CD4-positive, alpha-beta T cell treated with Interleukin-2 at 100 ng/mL for 4 hours (primary cell): ENCODE measurements at places on chromosomes 16 and 17.

- DNase-seq = peak; percentile 90
These were observed 1.5 kb upstream of the FBXL19 start for GRCh38 chr16:30921748-30922419.

GRCh38 chr16:24491731-24492130 is 47.6 kb upstream of the RBBP6 start:
- no peak for DNase-seq

DNA sequence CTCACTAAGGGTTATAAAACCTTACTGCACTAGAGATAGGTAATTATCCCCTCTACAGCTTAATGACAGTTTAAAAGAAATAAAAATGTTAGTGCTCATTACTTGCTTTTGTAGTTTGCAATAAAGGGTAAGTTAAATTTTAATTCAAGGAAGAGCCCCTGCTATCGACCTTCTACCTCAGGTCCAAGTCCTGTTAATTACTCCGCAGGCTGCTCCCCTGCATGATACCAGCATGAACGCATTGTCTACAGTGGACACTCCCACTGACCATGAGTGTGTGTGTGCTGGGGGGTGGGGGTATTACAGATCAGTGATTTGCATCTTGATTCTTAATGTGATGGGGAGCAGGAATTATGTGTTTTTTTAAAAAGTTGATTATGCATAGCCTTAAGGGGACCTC is 103.1 kb downstream of the AATF start:
- DNase-seq = no peak

DNA sequence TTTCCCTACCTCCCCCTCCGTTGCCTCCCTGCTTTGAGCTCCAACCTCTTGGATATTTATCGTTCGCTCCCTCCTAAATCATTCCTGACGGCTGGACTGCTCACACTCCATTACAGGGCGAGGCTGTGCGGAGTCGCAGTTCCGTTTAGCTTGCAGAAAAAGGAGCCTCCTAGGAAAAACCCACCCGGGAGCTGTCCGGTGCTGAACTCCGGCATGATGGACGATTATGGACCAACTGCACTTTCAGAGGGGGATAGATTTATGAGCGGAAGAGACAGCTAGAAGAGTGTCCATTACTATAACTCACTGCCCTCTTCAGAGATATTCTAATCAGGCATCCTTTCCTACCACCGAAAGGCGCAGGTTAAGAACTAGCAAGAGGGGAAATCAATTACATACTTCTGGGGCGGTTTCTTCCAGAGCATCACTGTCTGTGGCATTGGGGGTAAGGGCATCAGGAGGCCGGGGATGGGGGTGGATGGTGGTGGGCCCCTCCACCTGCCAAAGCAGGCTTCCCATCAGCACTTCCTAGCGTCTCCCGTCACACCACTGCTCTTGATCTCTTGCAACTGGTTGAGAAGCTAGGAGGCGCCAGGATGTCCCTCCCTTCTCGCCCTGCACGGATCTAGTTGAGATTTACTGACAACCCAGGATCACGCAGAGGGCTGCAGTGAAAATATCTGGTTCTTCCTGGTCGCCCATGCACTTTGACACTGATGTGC is 251.2 kb downstream of the ENGASE start:
- DNase-seq = no peak

DNA sequence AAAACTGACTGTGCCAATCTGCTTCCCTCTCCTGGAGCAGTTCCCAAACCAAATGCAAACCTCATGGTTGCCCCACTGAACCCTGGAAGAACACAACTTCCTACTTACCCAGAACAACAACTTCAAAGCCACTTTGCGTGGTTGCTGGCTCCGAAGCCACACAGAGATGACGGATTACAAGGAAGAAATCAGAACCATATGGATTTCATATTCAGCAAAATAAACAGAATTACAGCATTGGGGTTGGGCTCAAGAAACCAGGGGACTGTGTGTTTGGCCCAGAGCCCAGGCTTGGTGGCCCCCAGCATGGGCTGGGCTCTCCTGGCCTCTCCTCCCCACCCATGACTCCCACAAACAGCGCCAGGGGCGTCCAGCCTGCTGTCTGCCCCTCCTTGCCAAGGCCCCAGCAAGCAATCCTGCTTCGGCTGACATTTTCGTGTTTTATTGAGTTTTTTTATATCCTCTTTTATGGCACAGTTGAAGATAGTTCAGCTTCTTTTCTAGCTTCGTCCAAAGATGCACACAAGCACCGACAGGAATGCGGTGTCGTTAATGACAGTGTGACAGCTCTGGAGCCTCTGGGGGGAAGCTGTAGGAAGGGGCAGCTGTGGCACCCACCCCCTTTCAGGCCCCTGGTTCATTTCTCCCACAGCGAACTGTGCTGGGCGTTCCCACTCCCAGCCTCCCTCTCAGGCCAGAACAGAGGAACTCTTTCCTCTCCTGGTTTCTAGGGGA is 137.1 kb downstream of the GAS7 start:
- DNase-seq = no peak

- no peak for DNase-seq
These were observed 393 bp downstream of the RNF166 start for GRCh38 chr16:88705801-88706228.

GRCh38 chr17:43027091-43028032 is 2.3 kb downstream of the RND2 start:
- DNase-seq = no peak

GRCh38 chr16:70582280-70582978 is 58.8 kb downstream of the SF3B3 start:
- no peak for DNase-seq

GRCh38 chr16:705431-706188 is at the start of gene FBXL16:
TSS of gene FBXL16 (minus strand) at chr16:705801. CDS start at chr16:697405, 8,396 bp downstream.
- DNase-seq = no peak

DNA sequence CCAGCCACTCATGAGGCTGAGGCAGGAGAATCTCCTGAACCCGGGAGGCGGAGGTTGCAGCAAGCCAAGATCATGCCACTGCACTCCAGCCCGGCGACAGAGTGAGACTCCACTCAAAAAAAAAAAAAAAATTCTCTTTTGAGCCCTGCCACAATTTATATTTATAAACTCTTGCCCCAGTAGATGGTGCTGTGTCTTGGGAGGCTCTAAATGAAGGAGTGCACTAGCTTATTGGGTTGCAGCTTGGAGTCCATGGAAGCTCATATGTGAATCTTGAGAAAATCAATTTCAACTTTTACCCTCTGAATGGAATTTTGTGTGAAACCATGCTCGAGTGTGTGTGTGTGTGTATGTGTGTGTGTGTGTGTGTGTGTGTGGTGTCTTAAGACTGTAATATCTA is 420.1 kb downstream of the HS3ST4 start:
- no peak for DNase-seq

GRCh38 chr16:52473096-52473495 is 73.8 kb downstream of the TOX3 start:
- no peak for DNase-seq

- DNase-seq = peak; percentile 24
These were observed 56.2 kb downstream of the ADCY9 start for GRCh38 chr16:4060009-4060408.

GRCh38 chr17:60355663-60356594 is 36.0 kb downstream of the USP32 start:
- DNase-seq = no peak

- DNase-seq = no peak
These were observed 49.3 kb downstream of the SCNN1B start for GRCh38 chr16:23351360-23351759.

DNA sequence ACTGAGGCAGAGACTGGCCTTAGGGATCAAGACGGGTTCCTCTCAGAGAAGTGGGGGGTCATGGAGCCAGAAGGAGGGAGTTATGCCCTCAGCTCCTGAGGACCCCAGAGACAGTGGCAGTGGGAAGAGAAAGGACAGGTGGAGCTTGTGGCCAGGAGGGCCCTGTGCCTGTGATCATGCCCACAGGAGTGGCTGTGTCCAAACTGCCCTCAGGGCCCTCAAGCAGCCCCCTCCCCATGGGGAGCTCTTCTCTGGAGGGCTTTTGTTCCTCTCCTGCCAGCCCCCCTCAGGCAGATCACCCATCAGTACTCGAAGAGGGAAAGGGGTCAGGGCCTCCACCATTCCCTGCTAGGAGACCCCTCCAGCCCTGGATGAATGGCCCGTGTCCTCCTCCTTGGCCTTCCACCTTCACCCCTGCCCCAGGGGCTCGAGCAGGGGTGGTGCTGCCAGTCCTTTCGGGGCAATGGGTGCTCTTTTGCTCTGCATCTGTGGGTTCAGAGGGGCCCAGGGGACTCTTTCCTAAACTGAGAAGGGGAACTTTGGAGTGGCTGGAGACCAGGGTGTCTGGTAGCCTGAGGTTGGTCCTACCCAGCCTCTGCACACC is 52.7 kb downstream of the BEAN1 start:
- DNase-seq = no peak

DNA sequence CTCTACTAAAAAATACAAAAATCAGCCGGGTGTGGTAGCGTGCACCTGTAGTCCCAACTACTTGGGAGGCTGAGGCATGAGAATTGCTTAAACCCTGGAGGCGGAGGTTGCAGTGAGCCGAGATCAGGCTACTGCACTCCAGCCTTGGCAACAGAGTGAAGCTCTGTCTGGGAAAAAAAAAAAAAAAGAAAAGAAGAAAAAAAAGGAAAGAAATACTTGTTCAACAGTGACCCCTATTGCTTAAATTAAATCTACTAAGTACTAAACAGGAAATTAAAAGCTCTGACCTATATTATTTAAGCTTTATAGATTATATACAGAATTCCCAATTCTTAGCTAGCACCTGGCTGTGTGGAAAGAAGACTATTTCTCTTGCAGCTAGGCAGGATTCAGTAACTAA is 48.9 kb downstream of the FBXL20 start:
- no peak for DNase-seq

DNA sequence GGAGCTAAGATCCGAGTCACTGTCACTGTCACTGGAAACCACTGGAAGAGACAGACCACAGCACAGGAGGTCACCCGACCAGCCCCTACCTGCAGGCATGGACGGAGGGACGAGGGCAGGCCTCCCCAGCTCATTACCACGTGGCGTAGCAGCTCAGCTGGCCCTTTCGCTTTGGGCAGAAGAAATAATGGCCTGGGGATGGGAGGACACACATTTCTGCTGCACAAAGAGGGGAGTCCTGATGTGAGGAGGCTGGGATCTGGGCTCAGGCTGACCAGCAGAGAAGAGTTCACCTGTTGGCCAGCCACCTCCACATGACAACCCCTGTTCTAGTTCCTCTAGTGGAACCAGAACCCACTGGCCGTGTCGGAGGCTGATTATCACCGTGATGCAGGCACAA is 38.2 kb upstream of the DOC2B start:
- no peak for DNase-seq
